ENCODE measurements at places on chromosomes 7 and 10. TPM values are rescaled to one million over a fixed set of nuclear protein-coding genes. Genes with fewer than 3 reads are reported as not detected.

Gene UCMA
- total RNA-seq: not detected

Gene MALRD1
- total RNA-seq: not detected

Gene ARHGEF5
- total RNA-seq: 2.3 TPM

Gene TRIM50
- not detected for total RNA-seq

Gene GLRX3
- 163 TPM for total RNA-seq

Gene CYP3A7
- not detected for total RNA-seq

Gene GPR37
- total RNA-seq: 0.95 TPM

Gene ADRB1
- total RNA-seq: 1.1 TPM

Gene FGL2
- not detected for total RNA-seq

Gene ACTL6B
- not detected for total RNA-seq

Gene ZP3
- 0.97 TPM for total RNA-seq

Gene BPGM
- 16.8 TPM for total RNA-seq

Gene STEAP1B
- total RNA-seq: 1.1 TPM

Gene PTN
- total RNA-seq: 83.7 TPM

Gene CALML5
- total RNA-seq: not detected

Gene ACBD5
- 10.1 TPM for total RNA-seq

Gene TACC2
- 1.8 TPM for total RNA-seq

Gene COL28A1
- total RNA-seq: not detected

Gene MUC3A
- total RNA-seq: not detected

Gene TCTN3
- 46.9 TPM for total RNA-seq

Gene DNAH11
- total RNA-seq: 53.6 TPM

Gene MINPP1
- total RNA-seq: 63.7 TPM

Gene NFE2L3
- total RNA-seq: 34.1 TPM

Gene PTPRZ1
- 0.39 TPM for total RNA-seq

Gene CDHR1
- 0.29 TPM for total RNA-seq

Gene PI4K2A
- 10.8 TPM for total RNA-seq

Gene NCOA4
- 184 TPM for total RNA-seq

Gene TEX47
- total RNA-seq: not detected

Gene TMEM236
- total RNA-seq: 0.04 TPM
